NCI-H1092 (cell line): ENCODE measurements at places on chromosomes 4 and X.

DNA sequence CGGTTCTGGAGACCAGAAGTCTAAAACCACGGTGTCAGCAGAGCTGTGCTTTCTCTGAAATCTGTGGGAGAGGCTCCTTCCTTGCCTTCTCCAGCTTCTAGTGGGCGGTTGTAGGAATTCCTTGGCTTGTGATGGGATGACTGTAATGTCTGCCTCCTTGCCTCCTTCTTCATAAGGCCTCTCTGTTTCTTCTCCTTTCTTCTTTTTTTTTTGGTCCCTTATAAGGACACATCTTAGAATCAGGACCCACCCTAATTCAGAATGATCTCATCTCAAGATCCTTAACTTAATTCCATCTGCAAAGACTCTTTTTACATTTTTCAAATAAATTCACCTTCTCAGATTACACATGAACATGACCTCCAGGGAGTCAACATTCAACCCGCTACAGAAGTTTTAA is 186.9 kb downstream of the STK32B start:
- DNase-seq, result no peak

GRCh38 chr4:1002131-1002630 is 9.0 kb upstream of the SLC26A1 start:
- no peak for DNase-seq

GRCh38 chrX:120790552-120790951 is 85.1 kb downstream of the CT47B1 start:
- DNase-seq, result no peak

DNA sequence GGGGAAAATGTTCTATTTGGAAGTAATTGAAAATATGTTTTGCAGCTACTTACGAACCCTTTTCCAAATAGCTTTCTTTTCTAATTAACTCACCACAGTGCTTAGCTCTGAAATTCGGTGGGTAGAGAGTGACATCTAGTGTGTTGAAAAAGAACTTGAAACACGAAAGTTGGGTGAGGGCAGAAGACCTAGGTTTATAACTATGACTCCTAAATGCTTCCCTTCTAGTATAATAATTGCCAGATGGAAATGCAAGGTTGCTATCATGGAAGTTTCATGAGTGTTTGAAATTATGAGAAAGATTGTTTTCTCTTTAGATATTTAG is 77.3 kb upstream of the NOCT start:
- DNase-seq, result no peak

- DNase-seq, result no peak
These were observed 13.2 kb downstream of the TRIM2 start for GRCh38 chr4:153217440-153217839.

GRCh38 chr4:85448906-85449890 is 25.8 kb upstream of the ARHGAP24 start:
- DNase-seq, result no peak

- DNase-seq, result peak; percentile 17
These were observed 42.7 kb upstream of the RASSF6 start for GRCh38 chr4:73662709-73663546.

DNA sequence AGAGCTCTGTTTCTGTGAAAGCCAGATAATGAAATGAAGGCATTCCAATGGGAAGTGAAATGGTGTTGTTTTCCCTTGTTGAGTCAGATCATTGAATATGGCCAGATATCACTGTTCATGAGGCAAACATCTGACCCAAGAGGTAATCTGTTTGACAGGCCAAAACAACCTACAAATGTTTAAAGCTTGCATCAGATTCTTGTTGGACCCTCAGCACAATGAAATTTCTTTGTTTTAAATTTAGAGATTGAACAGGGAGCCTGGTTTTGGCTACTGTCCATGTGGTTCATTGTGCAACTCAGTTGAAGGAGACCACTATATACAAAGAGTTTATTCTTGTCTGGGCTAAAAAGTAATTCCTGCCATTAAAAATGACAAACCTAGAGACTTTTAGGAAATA is 159.1 kb downstream of the AFF2 start:
- no peak for DNase-seq

GRCh38 chr4:157739242-157739641 is 433.6 kb downstream of the GASK1B start:
- DNase-seq, result no peak

DNA sequence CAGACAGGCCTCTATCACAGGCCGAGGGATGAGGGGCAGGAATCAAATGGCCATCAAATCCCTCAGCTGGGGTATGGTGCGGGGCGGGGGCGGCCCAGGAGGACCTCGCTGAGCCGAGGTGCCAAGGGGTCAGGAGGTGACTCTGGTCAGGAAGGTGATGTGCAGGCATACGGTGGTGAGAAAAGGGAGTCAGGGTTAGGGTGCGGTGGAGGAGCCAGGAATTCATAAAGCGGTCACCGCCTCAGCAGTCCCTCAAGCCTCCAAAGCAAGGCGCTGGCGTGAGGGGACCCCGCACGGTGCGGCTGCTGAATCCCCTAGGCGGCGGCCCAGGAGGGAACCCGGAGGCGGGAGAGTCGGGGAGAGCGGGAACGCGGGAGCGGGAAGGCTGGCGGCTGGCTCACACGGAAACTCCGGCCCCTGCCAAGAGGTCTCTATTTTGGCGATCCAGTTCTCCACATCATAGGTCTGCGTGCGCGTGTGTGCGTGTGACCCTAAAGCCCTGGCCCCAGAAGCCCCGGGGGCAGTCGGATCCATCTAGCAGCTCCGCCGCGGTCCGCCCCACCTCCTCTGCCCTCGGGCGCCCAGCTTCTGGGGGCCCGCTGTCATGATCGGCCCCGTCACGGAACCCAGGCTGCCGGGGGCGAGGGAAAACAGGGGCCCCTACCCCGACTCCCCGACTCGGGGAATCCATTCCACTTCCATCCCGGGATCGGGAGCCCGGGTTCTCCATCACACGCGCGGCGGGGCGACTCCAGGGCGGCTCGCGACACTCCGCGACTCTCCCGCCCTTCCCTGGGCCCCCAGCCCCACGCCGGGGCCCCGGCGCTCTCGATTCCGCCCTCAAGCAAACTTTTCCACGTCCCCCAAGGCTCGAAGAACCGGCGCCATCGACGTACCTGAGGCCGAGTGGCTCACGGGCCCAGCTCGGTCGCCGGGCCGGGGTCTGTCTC is 593 bp downstream of the ELF4 start:
- no peak for DNase-seq

DNA sequence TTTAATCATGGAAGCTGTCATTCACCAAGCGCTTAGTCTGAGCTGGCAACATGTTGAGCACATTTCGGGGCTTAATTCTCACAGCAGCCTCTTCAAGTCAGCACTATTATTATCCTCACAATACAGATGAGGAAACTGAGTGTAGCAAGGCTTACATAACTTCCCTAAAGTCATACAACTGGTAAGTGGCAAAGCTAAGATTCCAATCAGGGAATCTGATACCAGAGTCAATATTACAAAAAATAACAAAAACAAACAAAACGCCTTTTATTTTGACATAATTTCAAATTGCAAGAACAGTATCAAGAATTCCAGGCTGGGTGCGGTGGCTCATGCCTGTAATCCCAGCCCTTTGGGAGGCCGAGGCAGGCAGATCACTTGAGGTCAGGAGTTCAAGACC is 120.4 kb upstream of the DUSP21 start:
- DNase-seq, result no peak

- DNase-seq, result no peak
These were observed 27.3 kb upstream of the SCOC start for GRCh38 chr4:140346136-140346535.

DNA sequence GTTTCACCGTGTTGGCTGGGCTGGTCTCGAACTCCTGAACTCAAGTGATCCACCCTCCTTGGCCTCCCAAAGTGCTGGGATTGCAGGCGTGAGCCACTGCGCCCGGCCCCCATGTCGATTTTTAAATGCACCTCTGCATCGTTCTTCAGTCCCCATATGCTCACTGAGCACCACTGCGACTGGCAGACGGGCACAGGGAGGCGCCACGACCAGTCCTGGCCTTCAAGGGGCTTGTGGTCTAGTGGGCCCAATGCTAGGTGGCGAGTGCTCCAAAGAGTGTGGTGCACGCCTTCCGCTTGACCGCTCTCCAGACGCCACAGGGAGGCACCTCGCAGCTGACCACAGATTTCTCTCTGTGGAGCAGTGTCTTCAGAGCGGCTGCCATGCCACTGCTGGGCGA is 11.7 kb upstream of the MSANTD1 start:
- no peak for DNase-seq

DNA sequence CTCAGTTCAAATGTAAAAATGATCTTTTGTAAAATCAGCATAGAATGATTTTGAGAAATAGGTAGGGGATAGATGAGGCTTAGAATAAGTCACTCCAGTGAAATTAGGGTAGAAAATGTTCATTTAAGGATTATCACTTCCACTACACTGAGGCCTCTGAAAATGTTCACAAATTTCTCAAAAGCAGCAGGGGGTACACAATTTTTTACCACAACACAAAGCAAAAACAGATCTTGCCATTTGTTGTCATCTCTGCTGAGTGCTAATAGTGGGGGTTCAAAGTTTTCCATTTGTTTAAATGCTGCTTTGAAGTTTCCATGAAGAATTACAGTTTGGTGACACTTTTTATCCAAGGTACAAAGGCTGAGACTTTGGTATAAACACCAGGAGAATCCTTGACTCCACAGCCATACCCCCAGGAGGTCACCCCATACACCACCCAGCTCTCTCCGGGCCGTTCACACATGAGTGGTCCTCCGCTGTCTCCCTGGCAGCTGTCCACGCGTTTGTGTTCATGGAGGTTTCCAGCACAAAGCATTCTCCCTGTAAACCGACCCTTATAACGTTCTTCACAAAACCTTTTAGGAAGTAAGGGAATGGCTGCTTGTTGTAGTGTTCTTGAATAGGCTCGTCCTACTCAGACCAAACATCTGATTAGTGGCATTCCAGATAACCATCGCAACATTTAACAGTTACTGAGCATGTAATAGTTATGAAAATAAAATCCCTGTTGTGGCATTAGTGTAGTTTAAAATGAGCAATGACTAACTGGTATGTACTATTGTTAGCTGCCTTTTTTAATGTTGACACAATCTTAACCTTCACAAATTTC is 71.0 kb downstream of the PRSS12 start:
- no peak for DNase-seq

DNA sequence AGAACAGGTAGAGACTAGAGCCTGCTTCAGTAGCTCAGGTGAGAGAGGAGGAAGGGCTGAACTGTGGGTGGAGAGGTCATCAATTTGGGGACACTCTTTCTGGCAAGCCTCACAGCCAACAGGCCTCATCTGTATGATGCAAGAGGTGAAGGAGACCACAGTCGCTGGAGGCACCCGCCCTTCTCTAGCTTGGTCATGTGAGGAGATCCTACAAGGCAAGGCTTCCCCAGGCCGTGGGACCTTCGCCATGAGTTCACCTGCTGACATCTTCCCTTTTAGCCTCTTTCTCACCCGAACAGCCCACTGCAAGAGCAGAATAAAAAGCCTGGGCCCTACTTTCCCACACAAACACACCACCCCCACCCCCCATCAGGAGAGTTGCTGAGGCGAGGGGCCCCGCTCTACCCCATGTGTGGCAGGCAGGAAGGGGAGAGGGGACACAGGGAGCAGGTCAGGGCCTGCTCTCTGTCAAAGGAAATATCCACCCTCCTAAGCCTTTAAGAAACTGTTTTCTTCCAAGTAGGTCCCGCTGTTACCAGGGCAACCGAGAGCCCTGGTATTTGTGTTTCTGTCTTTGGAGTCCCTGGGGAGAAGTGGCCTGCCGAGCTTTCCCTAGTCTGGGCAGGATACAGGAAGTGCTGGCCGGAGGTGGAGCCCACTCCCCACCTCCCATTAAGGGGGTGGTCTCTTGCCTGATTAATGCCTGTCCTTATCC is 8.1 kb downstream of the RTL5 start:
- DNase-seq, result no peak

DNA sequence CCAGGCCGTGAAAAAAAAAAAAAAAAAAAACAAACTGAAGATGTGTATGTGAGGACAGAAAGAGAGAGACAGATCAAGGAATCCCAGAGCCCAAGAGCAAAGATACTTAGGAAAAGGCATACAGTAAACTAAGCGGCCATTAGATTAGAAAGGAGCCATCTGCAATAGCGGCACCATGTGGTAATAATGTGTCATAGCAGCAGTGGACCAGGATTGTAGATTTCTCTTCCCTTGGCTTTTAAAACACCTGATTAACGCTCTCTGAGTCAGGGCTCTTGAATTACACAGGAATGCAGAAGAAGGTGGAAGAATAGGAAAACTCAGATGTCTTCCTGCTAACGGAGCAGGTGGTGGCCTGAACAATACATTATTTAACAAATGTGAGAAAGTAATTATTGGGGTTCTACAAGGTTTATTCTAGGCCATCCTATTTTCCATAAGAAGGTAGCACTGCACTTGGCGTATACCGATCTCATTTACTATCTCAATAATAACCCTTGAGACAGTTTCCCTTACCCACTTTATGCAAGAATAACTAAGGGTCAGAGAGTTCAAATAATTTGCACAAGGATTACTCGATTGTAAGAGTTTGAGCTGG is 182.7 kb downstream of the KCNIP4 start:
- DNase-seq, result peak; percentile 34

GRCh38 chrX:40476958-40477357 is 103.8 kb upstream of the ATP6AP2 start:
- DNase-seq, result no peak

DNA sequence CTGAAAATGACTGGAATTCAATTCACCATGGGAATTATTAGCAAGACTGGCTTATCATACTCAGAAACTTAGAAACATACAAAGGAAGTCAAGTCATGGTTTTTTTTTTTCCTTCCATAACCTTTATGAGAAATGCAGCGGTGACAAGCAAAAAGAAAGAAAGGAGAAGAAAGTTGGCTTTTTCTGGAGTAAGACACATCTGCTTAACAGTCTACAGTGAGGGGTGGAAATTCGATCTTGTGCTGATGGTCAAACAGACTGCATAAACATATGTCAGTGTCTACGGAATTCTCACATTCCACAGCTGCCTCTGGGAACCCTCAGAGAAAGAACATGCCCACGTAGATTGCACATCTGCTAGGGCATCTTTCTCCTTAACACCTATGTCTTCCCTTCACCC is 54.6 kb downstream of the PROM1 start:
- no peak for DNase-seq

DNA sequence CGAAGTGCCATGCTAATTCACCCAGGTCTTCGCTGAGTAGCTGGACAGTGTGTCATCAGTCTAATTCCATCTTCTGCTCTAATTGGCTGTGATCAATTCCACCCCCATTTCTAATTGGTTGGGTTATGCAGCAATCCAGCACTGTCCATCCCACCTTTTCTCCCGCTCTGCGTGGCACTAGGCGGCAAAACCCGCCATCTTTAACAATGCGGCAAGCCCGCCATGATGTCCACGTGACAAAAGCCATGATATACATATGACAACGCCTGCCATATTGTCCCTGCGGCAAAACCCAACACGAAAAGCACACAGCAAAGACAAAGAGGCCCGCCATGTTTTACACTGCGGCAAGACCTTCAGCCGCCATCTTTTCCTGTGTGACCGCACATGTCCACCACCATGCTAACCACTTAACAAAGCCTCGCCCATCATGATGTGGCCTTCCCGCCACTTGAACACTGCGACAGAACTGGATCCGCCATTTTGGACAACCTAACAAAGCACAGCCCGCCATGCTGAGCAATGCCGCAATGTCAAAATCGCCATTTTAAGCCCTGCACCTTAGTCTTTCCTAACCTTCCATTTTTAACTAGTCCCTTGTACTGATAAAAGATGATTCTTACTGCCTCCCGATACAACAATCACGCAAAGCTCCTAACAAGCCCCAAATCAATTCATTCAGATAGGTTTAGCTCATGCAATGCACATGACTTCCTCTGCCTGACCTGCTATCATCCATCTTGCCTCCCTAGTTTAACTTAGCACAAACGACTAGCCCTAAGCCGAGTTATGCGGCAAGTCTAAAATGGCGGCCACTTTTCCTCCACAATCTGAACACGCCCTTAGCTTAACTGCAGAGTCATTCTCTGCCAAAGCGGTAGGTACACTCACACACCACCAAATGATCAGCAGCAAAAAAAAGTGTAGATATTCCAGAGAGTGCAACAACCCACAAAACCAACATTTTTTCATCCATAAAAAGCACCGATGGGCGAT is 288.3 kb downstream of the CHIC1 start:
- DNase-seq, result no peak
